ENCODE measurements at places on chromosomes 3 and 15.

- DNase-seq, result no peak
Observed at GRCh38 chr3:27378331-27378730, 9.1 kb upstream of the NEK10 start.

DNA sequence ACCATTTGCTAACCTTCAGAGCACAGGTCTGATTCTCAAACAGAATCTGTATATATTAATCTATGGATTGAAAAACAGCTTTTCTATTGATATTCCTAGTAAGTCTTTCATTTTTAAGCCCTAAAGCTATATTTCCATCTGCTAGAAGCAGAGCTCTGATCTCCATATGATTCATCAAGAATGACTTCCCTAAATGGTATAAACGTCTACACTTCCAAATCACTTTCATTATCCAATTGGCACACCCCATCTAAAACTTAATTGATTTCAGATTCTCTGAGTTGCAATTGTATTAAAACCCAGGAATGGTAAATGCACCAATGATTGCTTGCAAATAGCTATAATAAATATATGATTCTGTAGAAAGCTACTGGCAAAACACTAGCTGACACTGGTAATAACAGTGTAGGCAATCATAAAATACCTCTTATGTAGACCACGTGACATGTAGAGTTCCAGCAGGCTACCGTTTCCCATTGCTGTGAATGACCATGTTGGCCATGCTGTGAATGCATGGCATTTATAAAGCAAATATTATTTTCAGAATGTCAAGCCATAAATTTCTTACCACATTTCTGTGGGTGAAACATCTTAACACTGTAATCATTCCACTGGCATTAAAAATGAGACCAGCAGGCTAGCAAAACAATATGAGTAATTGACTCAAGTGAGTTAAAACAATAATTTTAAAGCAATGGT, 226.0 kb downstream of the ZMAT3 start:
- DNase-seq, result no peak

DNA sequence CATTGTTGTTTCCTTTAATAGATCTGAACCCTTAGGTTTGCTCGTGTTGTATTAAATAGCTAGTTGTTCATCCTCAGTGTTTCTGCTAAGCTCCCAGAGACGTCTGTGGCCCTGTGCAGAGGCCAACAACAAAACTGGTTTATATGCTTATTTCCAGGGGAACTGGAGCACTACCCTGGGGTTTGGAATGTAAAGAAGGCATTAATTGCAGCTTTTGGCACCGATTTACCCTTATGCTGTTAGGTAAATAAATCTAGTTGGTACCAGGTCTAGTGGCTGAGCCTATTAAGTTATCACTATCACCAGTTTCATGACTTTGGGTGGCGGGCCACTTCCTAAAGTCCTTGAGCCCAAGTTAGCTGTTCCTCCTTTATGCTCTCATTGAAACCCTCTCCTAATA, 12.0 kb downstream of the VPS8 start:
- DNase-seq, result no peak

DNA sequence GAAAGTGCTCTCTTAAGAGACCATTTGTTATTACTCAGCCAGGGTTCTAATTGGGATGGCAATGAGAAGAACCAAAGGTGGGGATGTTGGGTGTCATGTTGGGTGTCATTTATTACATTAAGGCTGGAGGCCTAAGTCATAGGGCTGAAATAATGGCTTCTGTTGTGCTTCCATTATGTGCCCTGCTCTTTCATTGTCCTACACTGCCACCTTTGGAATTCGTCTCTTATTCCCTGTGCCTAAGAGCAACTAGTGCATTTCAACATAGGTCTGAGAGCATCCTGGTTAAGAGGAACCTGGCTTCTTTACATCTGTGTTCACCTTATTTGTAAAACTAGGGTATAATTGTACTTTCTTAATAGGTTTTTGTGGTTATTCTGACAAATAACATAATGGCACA, 32.2 kb downstream of the RIOX2 start:
- peak; percentile 21 for DNase-seq

- DNase-seq, result peak; percentile 81
Observed at GRCh38 chr3:4835616-4836043, 143.6 kb upstream of the BHLHE40 start.

- DNase-seq, result no peak
Observed at GRCh38 chr3:142149673-142149992, 289 bp upstream of the TFDP2 start.

- no peak for DNase-seq
Observed at GRCh38 chr15:56956538-56956937, 38.1 kb downstream of the TCF12 start.

- no peak for DNase-seq
Observed at GRCh38 chr15:64443747-64444621, 16.4 kb upstream of the ZNF609 start.

GRCh38 chr3:112042842-112043280, 8.3 kb downstream of the TMPRSS7 start:
- peak; percentile 98 for DNase-seq

DNA sequence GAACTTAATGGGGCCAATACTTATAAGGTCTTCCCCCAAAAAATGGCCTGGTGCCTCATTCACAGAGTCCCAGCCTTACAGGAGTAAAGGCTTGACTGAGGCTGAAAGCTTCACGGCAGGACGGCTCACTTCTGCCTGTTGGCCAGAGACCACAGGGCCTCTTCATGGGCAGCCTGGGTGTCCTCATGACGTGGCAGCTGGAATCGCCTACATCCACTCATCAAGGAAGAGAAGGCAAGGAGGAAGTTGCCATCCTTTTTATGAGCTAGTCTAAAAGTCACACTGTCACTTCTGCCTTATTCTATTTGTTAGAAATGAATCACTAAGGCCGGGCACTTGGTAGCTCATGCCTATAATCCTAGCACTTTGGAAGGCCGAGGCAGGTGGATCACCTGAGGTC, 89.3 kb upstream of the DGKG start:
- DNase-seq, result no peak

DNA sequence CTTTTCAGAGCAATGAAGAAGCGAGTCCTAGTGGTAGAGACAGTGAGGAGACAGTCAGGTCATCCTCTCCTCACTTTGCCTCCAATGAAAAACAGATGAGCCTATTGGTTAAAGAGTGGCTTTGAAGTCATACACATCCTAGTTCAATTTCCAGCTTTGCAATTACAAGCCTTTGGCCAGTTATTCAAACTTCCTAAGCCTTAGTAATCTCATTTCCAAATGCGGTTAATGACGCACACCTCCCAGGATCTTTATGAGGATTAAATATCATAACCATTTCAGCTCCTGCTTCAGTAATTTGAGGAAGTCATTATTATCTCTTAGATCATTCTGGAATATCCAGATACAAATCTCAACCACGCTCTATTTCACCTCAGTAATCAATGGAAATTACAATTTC, 10.0 kb upstream of the ST6GAL1 start:
- DNase-seq, result no peak

DNA sequence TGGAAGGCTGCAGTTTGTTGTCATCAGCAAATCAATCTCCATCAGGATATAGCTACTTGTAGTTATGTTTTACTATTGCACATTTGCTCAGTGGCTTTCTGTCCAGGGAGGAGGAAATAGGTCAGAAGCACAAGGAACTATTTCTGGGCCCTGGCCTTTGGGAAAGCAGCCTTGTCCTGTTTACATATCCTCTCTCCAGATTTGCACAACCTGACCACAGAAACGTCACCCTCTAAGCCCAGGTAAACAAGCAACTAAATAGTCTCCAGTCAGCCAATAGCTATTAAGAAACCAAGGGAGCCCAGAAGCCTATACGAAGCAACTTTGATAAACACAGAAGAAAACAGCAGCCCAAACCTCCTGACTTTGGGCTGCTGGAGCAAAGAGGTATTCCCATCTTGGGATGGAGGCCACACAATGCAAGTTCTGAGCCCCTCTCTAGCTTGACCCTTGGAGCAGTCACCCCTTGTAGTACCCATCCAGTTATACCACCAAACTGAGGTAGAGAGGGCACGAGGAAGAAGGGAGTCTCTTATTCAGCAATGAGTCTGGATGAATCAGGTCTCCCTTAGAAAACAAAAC, 2.3 kb upstream of the FEM1B start:
- DNase-seq, result no peak

GRCh38 chr15:99850517-99850916, 117.3 kb upstream of the LYSMD4 start:
- no peak for DNase-seq

GRCh38 chr15:28101201-28101600, 2.1 kb upstream of the OCA2 start:
- DNase-seq, result no peak

DNA sequence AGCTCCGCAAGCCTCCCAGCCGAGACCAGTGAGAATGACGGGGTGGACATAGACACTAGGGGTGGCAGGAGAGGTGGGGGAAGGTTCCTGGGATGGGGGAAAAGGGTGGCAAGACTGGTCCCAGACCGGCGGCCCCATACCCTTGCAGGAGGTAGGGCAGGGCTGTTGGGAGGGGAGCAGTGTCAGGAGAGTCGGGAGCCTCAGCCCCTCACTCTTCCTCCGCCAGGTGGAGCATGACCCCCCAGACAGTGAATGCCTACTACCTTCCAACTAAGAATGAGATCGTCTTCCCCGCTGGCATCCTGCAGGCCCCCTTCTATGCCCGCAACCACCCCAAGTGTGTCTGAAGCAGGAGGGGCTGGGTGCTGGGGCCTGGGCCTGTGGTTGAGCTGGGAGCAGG, 8.7 kb upstream of the PSMD2 start:
- no peak for DNase-seq

DNA sequence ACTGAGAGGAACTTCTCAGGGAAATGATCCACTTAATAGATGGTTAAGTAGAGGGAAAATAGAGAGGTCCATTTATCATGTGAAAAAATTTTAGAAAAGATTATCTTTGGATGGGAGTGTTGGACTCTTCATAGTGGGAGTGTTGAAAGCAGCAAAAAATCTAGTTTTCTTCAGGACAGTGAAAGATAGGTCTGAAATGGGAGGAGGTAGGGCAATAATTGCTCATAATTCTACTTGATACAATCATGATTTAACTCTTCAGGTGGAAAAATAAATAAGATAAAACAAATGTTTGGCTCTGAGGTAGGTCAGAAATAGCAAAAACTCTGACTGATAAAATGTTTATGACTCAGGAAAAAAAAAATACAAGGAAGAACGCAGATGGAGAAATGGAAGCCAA, 144.1 kb upstream of the DPH6 start:
- DNase-seq, result no peak

DNA sequence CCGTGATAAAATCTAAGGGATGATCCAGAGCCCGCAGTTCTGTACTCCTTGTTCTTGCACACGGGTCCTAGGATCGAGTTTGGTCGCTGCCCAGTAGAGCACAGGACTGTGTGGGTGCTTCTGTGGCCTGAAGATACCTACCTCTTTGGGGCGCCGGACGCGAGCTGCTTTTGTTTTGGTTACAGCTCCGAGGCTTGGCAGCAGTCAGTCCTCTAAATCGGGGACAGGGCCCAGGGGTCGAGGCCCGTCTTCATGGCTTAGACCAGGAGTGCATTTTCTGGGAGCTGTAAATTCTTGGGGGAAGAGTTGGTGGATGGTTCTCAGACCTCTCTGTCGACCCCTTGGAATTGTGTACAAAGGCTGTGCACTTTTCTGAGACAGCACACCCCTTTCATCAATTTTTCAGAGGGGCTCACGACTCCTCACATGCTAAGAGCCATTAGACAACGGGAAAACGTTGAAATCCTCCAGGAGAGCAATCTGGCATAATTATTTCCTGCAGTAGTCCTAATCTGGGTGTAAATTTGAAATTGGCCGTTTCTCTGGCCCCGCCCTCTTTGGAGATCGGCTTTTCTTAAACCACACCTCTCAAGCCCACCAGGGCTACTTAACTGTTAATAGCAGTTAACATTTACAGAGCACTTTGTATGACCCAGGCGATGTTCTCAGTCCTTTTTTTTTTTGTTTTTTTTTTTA, 928 bp downstream of the CEP97 start:
- peak; percentile 55 for DNase-seq
